Astrocyte (in vitro differentiated cells and primary cell): ENCODE measurements at places on chromosomes 4 and X.

GRCh38 chr4:165096776-165097175 is 15.9 kb downstream of the TMEM192 start:
- no peaks in the 10 kb centered on the region for H3K27me3 ChIP-seq
- H3K36me3 ChIP-seq, result peaks cover 3% of the 10 kb centered on the region
- H3K4me3 ChIP-seq, result no peak overlapping the region
- H3K4me1 ChIP-seq, result no peaks in the 10 kb centered on the region
- H3K27ac ChIP-seq, result no peak overlapping the region

DNA sequence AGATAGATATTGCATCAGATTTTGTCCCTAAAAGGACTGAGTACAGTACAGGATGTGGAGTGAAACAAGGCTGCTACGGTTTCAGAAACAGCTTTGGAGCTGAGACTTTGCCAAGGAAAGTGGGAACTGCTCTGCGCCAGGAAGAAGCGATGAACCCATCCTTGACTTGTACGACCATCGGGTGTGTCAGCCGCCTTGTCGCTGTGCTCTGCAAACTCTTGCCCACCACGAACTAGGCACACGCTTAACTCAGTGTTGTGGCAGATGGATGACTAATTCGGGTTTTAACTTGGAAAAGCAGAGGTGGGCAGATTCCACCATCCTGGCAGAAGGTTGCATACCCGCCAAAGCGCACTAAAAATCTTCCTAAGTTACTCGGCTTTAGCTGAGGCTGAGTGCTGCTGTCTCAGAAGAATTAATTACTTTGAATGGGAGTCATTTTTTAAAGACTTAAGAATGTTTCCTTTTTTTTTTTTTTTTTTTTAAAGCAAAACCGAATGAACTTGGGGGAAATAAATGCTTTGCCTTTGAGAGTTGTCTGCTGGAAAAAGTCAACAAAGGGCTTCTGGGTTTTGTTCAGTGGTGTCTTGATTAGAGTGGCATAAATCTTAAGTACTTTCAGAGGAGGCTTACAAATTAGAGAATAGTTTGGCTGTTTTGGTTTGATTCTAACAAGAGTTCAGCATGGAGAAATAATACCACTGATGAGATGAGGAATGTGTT is 69.5 kb downstream of the SHROOM2 start:
- DNase-seq, result peak; percentile 21
- no peaks in the 10 kb centered on the region for H3K36me3 ChIP-seq
- H3K4me3 ChIP-seq, result no peak overlapping the region
- H3K27me3 ChIP-seq, result no peaks in the 10 kb centered on the region

DNA sequence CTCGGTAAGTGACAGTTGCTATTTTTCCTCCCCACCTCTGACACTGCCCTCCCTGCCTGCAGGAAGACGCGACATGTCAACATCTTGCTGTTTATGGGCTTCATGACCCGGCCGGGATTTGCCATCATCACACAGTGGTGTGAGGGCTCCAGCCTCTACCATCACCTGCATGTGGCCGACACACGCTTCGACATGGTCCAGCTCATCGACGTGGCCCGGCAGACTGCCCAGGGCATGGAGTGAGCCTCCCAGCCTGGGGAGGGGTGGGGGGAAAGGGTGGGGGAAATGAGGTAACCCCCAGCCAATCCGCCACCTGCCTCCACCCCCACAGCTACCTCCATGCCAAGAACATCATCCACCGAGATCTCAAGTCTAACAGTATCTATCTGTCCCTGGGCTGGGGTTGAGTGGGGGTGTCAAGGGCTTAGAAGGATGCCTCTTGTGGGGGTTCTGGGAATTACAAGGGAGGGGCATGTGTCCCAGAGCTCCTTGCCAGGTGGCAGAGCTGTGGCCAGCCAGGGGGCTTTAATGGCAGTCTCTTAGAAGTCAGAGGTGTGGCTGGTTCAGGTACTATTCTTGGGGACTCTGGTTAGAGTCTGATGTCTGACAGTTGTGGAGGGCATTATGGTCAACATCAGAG is 7.8 kb downstream of the ARAF start:
- H3K27ac ChIP-seq, result no peak overlapping the region
- H3K36me3 ChIP-seq, result peaks cover 4% of the 10 kb centered on the region
- H3K4me3 ChIP-seq, result no peak overlapping the region
- H3K27me3 ChIP-seq, result no peaks in the 10 kb centered on the region
- H3K4me1 ChIP-seq, result peaks cover 2% of the 10 kb centered on the region

- no peak overlapping the region for H3K4me3 ChIP-seq
- no peak for DNase-seq
- H3K4me1 ChIP-seq, result no peaks in the 10 kb centered on the region
- H3K27ac ChIP-seq, result no peak overlapping the region
- H3K27me3 ChIP-seq, result no peaks in the 10 kb centered on the region
Observed at GRCh38 chr4:123624959-123625358, 228.4 kb downstream of the SPRY1 start.

DNA sequence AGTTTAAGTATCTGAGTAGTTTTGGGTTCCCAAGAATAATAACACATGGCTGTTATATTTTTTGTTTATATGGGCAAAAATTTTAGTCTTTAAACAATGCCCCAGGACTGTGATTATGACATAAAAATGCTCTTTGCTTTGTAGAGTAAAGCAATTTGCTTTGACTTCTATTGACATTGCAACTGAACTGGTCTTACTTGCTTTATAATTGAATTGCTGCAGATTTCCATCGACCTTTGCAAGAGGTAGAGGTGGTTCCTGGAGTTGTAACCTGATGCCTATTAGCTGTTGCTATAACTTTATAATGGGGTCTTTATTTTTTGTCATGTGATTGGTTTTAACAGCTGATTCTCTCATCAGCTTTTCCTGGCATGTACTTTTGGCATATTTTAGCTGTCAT is 302.9 kb downstream of the ARHGAP10 start:
- H3K36me3 ChIP-seq, result no peaks in the 10 kb centered on the region
- H3K4me1 ChIP-seq, result no peaks in the 10 kb centered on the region
- H3K27me3 ChIP-seq, result no peaks in the 10 kb centered on the region
- H3K4me3 ChIP-seq, result no peak overlapping the region
- no peak overlapping the region for H3K27ac ChIP-seq

DNA sequence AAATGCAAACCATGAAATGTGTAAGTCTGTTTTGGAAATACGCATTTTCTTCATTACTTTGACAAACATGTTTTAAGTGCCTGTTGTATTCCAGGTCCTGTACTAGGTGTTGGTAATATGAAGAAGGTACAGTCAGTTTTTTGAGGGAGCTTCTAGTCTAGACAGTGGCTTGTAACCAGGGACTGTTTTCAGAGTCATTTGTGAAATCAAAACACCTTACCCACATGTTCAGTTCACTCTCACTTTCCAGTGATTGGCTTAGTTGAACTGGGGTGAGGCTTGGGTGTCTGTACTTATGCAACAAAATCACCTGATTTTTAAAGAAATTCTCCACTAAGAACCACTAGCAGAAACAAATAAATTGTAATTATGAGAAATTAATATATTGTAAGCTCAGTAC is 16.4 kb downstream of the DCLK2 start:
- H3K36me3 ChIP-seq, result no peaks in the 10 kb centered on the region
- no peaks in the 10 kb centered on the region for H3K27me3 ChIP-seq
- DNase-seq, result no peak
- peaks cover 8% of the 10 kb centered on the region for H3K4me1 ChIP-seq
- H3K27ac ChIP-seq, result no peak overlapping the region
- H3K4me3 ChIP-seq, result no peak overlapping the region

DNA sequence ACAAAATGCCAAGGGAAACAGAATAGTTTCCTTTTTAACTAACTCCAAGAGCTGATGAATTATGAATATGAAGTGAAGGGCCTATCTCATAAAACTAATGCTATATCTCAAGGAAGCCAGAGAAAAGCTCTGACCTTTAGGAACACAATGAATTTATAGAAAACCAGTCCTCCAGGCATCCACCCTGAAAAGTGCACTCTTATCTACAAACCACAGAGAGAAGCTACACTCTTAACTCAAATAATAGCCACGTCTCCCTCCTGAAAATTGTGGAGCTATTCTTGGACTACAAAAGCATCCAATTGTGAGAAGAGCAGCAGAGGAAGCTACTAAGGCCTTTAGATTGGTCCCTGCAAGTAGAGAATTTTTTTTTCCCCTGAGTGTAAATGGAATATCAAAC is 253.9 kb downstream of the IL15 start:
- DNase-seq, result peak; percentile 68
- no peaks in the 10 kb centered on the region for H3K27me3 ChIP-seq
- no peak overlapping the region for H3K27ac ChIP-seq
- no peaks in the 10 kb centered on the region for H3K4me1 ChIP-seq
- H3K36me3 ChIP-seq, result no peaks in the 10 kb centered on the region
- no peak overlapping the region for H3K4me3 ChIP-seq

GRCh38 chr4:96874657-96875056 is 1034.8 kb downstream of the PDHA2 start:
- H3K36me3 ChIP-seq, result no peaks in the 10 kb centered on the region
- no peak for DNase-seq
- no peak overlapping the region for H3K27ac ChIP-seq
- no peaks in the 10 kb centered on the region for H3K4me1 ChIP-seq

GRCh38 chr4:15811703-15812337 is 33.7 kb downstream of the CD38 start:
- no peak overlapping the region for H3K27ac ChIP-seq
- no peaks in the 10 kb centered on the region for H3K36me3 ChIP-seq

DNA sequence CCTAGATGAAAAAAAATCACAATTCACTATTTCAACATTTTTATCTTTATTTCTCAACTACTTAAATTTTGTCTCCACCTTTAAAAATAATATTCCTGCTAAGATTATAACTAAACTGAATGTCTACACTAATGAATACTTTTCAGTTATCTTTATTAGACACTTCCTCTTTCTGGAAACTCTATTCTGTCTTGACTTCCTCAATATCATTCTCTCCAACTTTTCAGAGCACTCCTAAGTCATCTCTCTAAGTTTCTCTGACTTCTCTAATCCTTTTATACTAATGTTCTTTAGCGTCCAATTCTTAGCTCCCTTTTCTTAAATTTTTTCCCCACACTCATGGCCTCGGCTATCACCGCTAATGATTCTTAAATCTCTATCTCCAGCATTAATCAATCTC is 374.2 kb downstream of the FBXO8 start:
- no peak for DNase-seq
- no peaks in the 10 kb centered on the region for H3K4me1 ChIP-seq
- no peak overlapping the region for H3K27ac ChIP-seq
- no peaks in the 10 kb centered on the region for H3K27me3 ChIP-seq

GRCh38 chr4:102560571-102561341 is 59.6 kb downstream of the NFKB1 start:
- peaks cover 10% of the 10 kb centered on the region for H3K4me1 ChIP-seq
- no peak for DNase-seq
- H3K27ac ChIP-seq, result no peak overlapping the region
- H3K36me3 ChIP-seq, result no peaks in the 10 kb centered on the region
- no peak overlapping the region for H3K4me3 ChIP-seq

DNA sequence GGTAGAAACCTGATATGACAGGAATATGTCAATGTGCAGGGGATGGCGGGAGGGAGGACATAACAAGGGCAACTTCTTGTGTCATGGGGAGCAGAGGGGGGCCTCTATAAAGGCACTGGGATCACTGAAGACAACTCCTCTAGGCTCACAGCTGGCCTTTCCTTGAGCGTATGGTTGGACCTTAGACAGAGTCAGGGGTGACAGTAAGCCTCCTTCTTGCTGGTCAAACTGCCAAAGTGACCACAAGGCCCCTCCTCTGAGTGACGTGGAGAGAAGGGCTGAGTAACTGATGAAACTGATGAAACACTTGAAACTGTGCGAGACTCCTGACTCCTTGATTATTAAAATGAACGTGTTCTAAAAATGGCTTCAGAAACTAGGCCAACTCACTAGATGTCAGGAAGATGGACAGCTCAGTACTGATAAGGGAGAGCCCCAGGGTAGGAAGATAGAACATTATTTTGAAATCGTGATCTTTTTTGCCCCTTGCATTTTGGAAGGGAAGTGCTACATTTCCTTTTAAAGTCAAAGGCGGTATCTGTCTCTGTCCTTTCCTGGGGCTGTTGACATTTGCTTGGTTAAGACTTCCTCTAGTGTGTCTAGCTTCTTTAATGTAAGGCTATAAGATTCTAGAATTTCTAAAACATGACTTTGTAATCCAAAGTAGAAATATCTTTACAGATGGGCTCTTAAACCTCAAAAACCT is 1.6 kb downstream of the RAB33A start:
- H3K27ac ChIP-seq, result peak overlapping the region; percentile 62
- peak; percentile 75 for DNase-seq
- no peaks in the 10 kb centered on the region for H3K36me3 ChIP-seq
- H3K27me3 ChIP-seq, result peaks cover 3% of the 10 kb centered on the region

DNA sequence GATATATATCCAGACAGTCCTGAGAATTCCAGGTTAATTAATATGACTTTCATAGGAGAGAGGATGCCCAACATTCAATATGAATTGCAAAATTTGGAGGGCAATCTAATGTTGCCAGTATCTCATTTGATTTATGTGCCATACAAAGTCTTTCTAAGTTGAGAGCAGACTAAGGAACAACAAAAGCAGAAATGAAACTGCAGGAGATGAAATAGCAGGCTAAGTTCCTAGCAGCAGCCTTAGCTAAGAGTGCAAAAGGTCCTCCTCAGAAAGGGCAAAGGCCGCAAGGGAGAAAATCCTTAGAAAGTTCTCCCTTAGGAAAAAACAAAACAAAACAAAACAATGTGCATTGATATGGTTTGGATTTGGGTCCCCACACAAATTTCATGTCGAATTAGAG is 602.9 kb upstream of the HTR2C start:
- no peaks in the 10 kb centered on the region for H3K27me3 ChIP-seq
- H3K27ac ChIP-seq, result no peak overlapping the region
- no peaks in the 10 kb centered on the region for H3K36me3 ChIP-seq
- H3K4me3 ChIP-seq, result no peak overlapping the region
- no peak for DNase-seq
- H3K4me1 ChIP-seq, result no peaks in the 10 kb centered on the region

GRCh38 chr4:125266901-125267604 is 47.7 kb upstream of the FAT4 start:
- no peak overlapping the region for H3K27ac ChIP-seq
- peaks cover 4% of the 10 kb centered on the region for H3K4me1 ChIP-seq
- H3K27me3 ChIP-seq, result no peaks in the 10 kb centered on the region
- H3K4me3 ChIP-seq, result no peak overlapping the region

DNA sequence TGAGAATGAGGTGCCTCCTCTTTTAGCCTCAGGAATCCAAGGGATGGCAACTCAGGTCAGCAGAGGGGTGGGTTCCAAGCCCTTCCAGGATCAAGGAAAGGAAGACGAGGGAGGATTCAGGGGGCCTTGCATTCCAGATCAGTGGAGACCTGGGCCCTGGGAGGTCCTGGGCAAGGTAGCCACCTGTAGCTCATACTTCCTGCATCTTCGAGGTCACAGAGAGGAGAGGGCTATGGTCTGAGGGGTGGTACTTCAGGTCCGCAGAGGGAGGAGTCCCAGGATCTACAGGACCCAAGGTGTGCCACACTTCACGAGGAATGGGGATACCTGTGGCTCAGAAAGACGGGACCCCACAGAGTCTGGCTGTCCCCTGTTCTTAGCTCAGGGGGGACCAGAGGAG is 9.2 kb downstream of the MAGEA4 start:
- no peak overlapping the region for H3K4me3 ChIP-seq
- H3K36me3 ChIP-seq, result no peaks in the 10 kb centered on the region
- no peaks in the 10 kb centered on the region for H3K27me3 ChIP-seq
- no peaks in the 10 kb centered on the region for H3K4me1 ChIP-seq
- DNase-seq, result no peak
